ENCODE measurements at places on chromosomes 6 and 20.
A peak's percentile ranks its signal among the peaks of the same experiment; 100 is the strongest.

- no peak for DNase-seq
Observed at GRCh38 chr6:136014454-136015437, 163.2 kb downstream of the PDE7B start.

- no peak for DNase-seq
Observed at GRCh38 chr6:167512696-167513375, 187.9 kb downstream of the TTLL2 start.

GRCh38 chr6:108927927-108928326 lies 79.7 kb downstream of the ARMC2 start:
- DNase-seq: no peak

GRCh38 chr6:169847141-169847674 lies 95.8 kb downstream of the ERMARD start:
- no peak for DNase-seq

GRCh38 chr20:60447703-60448102 lies 489.5 kb downstream of the CDH26 start:
- DNase-seq: no peak

GRCh38 chr6:4677011-4677750 lies 99.0 kb upstream of the CDYL start:
- DNase-seq: no peak

DNA sequence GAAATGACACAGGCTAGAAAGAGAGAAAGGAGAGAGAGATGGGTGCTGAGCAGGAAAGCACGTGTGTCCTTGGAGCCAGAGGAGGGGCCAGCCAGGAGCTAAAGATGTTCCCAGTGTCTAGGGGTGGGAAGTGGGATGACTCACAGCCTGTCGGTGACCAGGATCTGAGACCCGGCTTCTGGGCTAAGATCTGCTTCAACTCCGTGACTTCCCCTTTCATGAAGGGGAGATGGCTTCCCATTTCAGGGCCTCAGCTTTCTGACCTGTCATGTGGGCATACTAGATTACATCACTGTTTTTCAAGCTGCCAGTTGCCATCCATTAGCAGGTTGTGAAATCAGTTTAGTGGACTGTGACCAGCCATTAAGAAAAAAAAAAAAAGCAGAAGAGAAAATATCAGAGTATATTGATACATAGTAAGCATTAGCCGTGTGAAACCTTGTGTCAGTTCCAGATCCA lies 5.4 kb downstream of the TGM3 start:
- DNase-seq: peak; percentile 65

- DNase-seq: no peak
Observed at GRCh38 chr20:20549704-20550103, 162.7 kb downstream of the RALGAPA2 start.

- DNase-seq: no peak
Observed at GRCh38 chr6:36715469-36715868, 17.8 kb downstream of the RAB44 start.

GRCh38 chr6:30829033-30829432 lies 55.3 kb upstream of the DDR1 start:
- no peak for DNase-seq

GRCh38 chr6:106572875-106573585 lies 56.3 kb downstream of the RTN4IP1 start:
- DNase-seq: no peak

GRCh38 chr6:138785980-138786379 lies 9.9 kb upstream of the ECT2L start:
- DNase-seq: no peak

- DNase-seq: peak; percentile 27
Observed at GRCh38 chr6:48101290-48101689, 9.7 kb downstream of the PTCHD4 start.

GRCh38 chr6:155670655-155671054 lies 215.0 kb upstream of the NOX3 start:
- DNase-seq: no peak

- no peak for DNase-seq
Observed at GRCh38 chr6:88124925-88125557, 41.1 kb downstream of the CNR1 start.

DNA sequence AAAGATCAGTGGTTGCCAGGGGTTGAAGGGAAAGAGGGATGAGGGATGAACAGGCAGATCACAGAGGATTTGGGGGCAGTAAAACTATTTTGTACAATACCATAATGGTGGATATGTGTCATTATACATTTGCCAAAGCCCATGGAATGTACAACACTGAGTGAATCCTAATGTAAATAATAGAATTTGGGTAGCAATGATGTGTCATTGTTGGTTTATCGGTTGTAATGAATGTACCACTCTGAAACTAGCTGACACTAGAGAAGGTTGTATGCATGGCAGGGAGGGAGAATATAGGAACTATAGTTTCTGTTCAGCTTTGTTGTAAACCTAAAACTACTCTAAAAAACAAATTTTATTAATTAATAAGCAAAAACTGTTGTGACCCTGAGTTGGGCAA lies 17.8 kb upstream of the ASF1A start:
- no peak for DNase-seq
